C1 segment of cervical spinal cord (tissue), 14 donors: ENCODE measurements at places on chromosomes 2 and 18.

DNA sequence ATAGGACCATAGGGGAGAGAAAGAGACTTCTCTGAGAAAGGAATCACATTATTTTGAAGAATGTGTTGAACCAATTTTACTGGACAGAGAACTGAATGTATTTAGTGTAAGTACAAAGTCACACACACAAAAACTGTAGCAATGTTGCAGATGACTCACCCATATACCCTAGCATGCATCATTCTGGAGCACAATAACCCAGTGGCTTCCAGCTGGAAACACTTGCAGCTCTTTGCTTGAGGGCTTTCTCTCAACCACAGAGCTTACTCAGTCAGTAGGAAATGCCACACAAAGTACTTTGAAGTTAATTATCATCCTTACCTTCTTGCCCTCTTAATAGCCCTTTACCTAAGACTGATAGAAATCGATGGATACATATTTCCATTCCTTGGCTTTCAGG lies 760.0 kb upstream of the FSHR start:
- no peak for DNase-seq

GRCh38 chr2:21165350-21165749 lies 41.6 kb downstream of the TDRD15 start:
- DNase-seq: no peak

GRCh38 chr18:68797871-68798270 lies at the start of gene CCDC102B:
Gene CCDC102B, plus strand, starts transcription at chr18:68798080. Its CDS starts 38,684 bp downstream, at chr18:68836764.
- no peak for DNase-seq

DNA sequence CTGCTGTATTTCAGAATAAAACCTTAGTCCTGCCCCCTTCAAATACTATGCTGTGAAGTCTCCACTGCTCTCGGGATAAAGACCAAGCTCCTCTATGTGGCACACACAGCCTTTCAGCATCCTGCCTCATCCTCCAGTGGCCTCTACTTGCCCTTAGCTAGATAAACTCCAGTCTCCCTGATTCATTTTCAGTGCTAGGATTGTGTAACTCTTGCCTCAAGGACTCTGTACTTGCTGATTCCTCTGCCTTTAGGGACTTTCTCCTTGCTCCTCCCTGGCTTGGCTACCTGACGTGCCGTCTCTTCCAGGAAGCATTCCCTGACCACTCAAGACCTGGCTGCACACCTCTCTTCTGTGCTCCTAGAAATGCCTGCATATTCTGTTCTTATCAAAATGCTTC lies 416.7 kb downstream of the MTX2 start:
- no peak for DNase-seq

DNA sequence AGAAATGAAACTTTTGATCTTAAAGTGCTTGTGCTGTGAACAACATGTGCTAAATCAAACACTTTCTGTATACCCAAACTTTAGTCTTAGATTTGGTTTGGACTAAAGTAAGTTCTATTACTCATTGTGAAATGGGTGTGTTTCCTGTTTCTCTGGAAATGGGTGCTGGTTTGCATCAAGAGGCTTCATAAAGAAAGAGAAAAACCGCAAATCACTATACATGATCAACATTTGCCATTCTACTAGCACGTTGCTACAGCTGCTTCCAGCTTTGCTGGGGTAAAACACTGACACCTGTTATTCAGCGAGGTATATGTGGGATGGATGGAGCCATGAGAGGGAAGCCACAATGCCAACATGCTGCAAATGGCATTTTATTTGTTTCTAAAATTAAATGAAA lies 547.0 kb upstream of the ACVR2A start:
- DNase-seq: no peak

DNA sequence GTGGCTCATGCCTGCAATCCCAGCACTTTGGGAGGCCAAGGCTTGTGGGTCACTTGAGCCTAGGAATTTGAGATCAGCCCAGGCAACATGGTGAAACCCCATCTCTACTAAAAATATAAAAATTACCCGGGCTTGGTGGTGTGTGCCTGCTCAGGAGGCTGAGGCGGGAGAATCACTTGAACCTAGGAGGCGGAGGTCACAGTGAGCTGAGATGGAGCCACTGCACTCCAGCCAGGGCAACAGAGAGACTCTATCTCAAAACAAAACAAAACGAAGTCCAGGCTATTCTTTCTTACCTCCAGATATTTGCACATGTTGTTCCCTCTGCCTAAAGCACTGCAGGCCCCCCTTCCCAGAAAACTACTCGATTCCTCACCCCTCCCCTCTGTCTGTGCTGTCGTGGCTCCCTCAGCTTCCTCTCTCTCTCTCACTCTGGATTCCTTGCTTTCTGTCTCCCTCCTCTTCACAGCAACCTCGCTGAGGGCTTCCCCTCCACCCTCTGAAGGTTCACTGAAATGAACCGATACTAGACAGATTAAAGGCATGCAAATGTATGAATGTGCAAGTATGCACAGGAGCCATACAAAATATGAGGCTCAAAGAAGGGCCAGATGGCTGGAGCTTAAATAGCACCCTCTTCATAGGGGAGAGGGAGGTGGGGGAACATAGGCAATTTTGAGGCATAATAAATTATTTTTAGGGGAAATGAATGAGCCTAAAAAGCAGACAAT lies 18.5 kb downstream of the TMEM177 start:
- no peak for DNase-seq

GRCh38 chr2:25615920-25616319 lies 57.5 kb downstream of the DTNB start:
- no peak for DNase-seq

- no peak for DNase-seq
Measured at GRCh38 chr2:223537115-223537514, 65.0 kb downstream of the SCG2 start.

GRCh38 chr2:8677646-8678592 lies 3.9 kb upstream of the ID2 start:
- peak; percentile 48 for DNase-seq

GRCh38 chr2:137467246-137467862 lies 496.9 kb upstream of the HNMT start:
- no peak for DNase-seq

- DNase-seq: peak; percentile 50
Measured at GRCh38 chr2:234881413-234882241, 70.2 kb upstream of the SH3BP4 start.

DNA sequence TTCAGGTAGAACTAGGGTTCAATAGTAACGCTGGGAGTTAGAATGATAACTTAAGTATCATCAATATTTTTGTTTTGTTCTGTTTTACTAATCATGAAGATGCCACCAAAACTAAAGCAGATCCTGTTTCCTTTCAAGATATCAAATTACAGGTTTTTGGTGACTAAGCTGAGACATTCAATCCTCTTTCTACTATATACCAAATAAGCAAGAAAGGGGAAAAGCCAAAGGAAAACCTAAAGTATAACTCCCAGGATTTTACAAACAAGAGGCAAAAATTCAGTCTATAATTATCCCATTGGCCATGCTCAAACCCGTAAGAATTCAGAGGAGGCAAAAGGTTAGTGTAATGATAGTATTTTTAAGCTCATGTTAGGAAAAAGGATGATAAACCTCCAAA lies 175.2 kb upstream of the CCDC150 start:
- DNase-seq: no peak

- no peak for DNase-seq
Measured at GRCh38 chr2:159758686-159759085, 39.3 kb downstream of the CD302 start.
